ENCODE measurements at places on chromosomes 2 and 18. TPM values are rescaled to one million over a fixed set of nuclear protein-coding genes. Genes with fewer than 3 reads are reported as not detected.

Gene SERPINB4
- 0.14 TPM for total RNA-seq

Gene TUBA3E
- total RNA-seq = not detected

Gene ITM2C
- total RNA-seq = 110 TPM

Gene SEH1L
- 41.1 TPM for total RNA-seq

Gene DSC3
- total RNA-seq = 0.14 TPM

Data from smooth muscle cell of bladder (primary cell).